Suprapubic skin (tissue), 4 donors: ENCODE measurements at places on chromosomes 4 and X.
A peak's percentile ranks its signal among the peaks of the same experiment; 100 is the strongest.

DNA sequence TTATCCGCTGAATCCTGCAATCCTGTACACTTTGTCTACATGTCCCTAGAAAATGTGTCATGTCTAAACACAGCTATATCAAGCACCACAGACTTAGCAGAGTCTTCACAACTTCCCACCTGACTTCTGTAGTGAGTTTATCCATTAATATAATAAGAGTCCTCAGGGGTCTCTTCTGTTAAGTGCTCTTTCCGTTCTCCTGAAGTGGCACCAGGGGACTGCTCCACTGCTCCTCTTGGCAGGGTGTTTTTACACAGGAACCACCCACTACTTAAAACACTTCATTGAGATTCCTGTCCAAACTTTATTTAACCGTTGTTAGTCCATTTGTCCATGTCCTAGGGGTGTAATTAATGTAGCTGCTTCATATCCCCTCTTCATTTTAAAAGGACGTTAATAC lies 1000.4 kb downstream of the STPG2 start:
- no peak for DNase-seq

DNA sequence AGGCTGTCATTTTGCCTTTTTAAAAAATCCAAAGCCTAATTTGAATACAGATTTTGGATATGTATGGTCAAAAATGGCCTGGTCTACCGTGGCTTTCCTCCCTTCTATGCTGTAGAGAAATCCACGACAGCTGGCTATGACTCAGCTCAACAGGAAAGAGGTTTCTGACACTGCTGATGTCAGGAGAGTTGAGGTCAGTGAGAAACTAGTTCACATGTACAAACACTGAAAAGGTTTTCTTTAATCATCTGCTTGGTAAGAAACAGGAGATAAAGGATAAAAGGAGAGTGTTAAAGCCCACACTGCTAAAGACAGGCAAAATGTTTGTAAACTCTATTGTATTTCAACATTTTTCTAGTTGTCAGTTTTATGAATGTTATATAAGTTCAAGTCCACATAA lies 113.9 kb downstream of the NYX start:
- DNase-seq = no peak

DNA sequence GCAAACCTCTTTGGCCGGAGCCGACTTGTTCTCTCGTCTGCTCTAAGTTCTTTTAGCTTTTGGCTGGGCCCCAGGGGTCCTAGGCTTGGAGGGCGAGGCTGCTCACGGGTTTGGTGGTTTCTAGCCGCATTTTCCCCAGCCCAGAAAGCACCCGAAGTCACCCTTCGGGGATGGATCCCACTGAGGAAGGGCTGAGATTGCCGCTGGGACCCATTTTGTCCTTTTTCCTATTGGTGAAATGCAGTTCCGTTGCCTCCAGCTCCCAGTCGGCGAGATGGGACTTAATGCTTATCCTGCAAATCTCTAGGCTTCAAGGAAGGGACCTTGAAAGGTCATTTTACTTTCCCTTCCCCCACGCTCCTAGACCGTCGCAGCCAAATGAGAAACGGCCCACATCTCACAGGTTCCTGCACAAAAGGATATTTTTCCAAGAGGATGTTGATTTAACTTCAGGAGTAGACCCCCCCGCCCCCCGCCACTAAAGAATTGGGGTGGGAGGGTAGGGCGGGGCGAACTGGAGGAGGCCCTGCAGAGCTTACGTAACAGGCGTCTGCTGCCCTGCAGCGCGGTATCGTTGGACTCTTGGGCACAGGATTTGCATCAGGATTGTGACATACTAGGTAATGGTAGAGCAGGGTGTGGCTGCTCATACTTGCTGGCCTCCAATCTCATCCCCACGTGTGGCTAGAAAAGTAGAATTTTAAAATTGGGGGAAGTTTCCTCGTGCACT lies 564 bp downstream of the PGK1 start:
- peak; percentile 69 for DNase-seq

DNA sequence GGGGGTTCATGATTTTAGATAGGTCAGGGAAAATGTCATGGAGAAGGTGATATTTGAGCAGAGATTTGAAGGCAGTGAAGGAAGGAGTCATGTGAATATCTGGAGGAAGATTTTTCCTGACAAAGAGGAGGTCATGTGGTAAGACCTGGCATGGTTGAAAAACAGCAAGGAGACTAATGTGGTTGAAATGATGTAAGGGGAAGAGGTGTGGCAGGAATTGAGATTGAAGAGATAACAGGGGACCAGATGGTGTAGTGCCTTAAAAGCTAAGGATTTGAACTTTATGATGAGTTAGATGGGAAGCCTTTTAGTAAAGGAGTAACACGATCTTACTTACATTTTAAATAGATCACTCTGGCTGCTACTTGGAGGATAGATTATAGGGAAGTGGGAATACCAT lies 210.9 kb downstream of the RTL9 start:
- no peak for DNase-seq

GRCh38 chr4:185958094-185958747 lies 110.7 kb upstream of the TLR3 start:
- no peak for DNase-seq

DNA sequence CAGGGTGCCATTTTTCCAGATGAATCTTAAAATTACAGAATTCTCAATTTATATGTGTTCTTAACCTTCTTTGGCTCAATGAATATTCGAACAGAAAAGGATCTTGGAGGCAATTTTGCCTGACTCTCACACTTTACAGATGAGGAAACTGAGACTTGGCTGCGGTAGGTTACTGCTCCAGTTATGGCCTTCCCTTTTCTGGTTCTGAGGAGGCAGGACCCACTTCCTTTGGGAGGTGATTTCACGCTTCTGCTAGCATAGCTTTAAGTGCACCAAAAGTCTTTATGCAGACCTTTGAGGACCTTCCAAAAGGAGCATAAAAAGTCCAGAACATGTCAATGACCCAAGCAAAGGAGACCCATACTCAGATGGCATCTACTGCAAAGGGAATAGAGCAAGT lies 44.7 kb upstream of the KLF3 start:
- DNase-seq = no peak

DNA sequence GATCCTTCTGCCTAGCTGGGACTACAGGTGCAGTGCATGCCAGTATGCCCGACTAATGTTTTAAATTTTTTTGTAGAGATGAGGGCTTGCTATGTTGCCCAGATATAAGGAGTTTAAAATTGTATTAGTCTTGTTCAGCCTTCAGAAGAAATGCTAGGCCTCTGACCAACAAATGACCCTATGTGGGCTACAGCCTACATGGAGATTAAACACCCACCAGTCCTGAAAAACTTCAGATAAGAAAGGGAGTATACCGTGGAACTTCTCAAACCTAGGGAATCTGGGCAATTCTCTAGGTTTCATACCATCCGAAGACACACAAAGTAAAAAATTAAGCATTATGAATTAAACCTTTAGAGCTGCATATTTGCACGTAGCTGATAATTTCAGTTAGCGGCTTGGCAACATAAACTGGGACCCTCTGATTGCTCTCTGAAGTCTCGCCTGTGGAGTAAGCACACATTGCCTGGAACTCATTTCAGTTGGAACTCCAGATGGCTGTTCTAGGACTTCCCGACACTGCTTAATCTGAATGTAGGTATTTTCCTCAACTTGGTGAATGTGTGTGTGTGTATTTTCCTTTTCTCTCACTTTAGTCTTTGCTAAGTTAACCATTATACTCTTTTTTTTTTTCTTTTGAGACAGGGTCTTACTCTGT lies 33.0 kb downstream of the MOB1B start:
- DNase-seq = no peak

GRCh38 chr4:24328711-24329110 lies 255.6 kb downstream of the DHX15 start:
- DNase-seq = no peak

DNA sequence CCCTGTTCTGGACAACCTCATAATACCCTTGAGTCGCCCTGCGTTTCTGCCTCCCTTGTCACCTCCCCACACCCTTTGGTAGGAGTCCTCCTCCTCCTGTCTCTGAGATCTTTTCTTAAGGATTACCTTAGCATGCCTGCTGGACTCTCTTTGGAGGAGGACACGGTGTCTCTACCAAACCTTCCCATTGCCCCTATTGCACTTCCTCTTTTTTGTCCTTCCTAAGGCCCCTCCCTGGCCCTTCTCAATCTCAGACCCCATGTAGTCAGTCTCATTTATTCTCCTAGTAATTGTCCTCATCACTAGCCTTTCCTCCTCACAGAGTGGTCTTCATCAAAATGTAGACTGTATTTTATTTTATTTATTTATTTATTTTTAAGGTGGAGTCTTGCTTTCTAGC lies 335.0 kb upstream of the SFRP2 start:
- no peak for DNase-seq

DNA sequence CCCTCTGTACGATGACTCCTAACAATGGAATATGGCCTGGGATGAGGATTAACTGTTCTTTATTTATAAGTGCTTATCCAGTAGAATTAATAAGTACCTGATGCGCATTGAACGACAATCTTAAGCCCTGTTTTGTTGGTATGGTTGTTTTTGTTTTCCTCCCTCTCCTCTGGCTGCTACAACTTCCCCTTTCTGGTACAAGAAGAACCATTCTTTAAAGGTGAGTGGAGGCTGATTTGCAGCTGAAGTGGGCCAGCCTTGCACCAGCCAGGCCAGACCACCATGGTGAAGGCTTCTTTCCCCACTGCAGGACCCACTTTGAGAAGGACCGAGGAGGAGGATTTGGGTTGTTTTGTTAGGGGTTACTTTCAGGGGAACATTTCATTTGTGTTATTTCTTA lies 113.3 kb downstream of the PARM1 start:
- no peak for DNase-seq
